RWPE2 (cell line): ENCODE measurements at places on chromosomes 1 and 21.

- H3K4me3 ChIP-seq: no peak overlapping the region
- H3K4me1 ChIP-seq: peaks cover 13% of the 10 kb centered on the region
- no peaks in the 10 kb centered on the region for H3K27me3 ChIP-seq
- H3K27ac ChIP-seq: peak overlapping the region; percentile 39
Observed at GRCh38 chr1:198641966-198642668, 3.3 kb downstream of the PTPRC start.

DNA sequence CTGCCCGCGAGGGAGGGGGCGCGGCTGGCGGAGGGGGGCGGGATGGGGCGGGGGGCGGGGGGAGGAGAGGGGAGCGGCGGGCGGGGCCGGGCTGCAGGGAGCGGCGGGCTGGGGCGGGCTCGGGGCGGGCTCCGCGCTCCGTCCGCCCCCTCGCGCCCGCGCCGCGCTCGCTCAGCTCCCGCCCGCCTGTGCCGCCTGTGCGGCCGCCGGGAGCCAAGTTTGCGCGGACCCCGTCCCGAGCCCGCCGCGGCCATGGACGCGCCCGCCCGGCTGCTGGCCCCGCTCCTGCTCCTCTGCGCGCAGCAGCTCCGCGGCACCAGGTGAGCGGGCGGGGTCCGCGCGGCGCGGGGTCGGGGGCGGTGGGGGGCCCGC lies at the start of gene GABRD:
TSS of gene GABRD (plus strand) at position 174 of the 372 bp plus-strand sequence. CDS start at position 253, 79 bp downstream.
- H3K27me3 ChIP-seq: peaks cover 46% of the 10 kb centered on the region
- DNase-seq: no peak
- H3K4me3 ChIP-seq: peak within 1 kb of the TSS; percentile 22
- no peak within 1 kb of the TSS for H3K27ac ChIP-seq

- no peaks in the 10 kb centered on the region for H3K4me1 ChIP-seq
- H3K36me3 ChIP-seq: no peaks in the 10 kb centered on the region
- H3K27me3 ChIP-seq: no peaks in the 10 kb centered on the region
- no peak overlapping the region for H3K27ac ChIP-seq
- no peak for DNase-seq
Observed at GRCh38 chr1:59967780-59968179, 41.2 kb upstream of the CYP2J2 start.

DNA sequence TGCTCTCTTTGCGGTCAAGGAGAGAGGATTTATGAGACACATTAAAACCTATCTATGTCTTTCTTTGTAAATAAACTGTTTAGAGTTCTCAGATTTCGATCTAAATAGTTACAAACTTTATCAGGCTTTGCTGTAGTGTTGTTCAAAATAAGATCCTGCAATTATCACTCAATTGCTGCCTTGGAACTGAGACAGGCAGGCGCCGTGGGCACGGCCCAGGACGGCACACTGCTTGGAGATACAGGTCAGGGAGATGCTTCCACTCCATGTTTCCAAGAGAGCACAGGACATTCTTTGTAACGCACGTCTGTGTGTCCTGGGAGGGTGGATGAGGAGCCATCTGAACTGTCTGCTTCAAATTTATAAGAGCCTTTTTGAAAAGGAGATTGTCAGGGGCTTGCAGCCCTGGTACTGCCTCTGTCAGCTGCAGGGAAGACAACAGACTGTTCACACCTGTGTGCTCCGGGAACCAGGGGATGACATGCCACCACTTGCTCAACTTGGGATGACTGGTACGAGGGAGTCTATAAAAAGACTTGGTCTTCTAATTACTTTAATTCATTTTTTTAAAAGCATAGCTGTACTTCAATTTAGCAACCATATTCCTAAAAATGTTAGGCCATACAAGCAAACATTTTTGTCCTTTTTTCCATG lies 472.9 kb upstream of the RUNX1 start:
- no peak for DNase-seq
- H3K27me3 ChIP-seq: no peaks in the 10 kb centered on the region
- H3K4me3 ChIP-seq: no peak overlapping the region
- no peaks in the 10 kb centered on the region for H3K36me3 ChIP-seq
- peaks cover 19% of the 10 kb centered on the region for H3K4me1 ChIP-seq

DNA sequence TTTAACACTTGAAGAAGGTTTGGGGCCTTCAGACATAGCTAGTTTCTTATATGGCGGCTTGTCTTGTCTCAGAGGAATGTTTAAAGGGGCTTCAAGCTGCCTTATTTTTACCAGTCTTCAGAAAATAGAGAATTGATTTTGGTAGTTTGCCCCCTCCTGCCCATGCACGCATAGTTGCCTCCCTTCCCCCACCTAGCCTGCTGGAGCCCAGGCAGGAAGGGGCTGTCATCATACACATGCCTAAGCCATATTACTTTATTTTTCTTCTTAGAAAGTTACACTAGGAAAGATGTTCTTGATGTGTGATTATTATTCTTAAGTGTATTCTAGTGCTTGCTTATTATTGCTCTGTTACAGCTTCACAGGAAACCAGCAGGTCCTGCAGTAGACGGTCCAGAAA lies 18.3 kb downstream of the PBX1 start:
- H3K36me3 ChIP-seq: no peaks in the 10 kb centered on the region
- H3K4me1 ChIP-seq: no peaks in the 10 kb centered on the region
- no peak overlapping the region for H3K4me3 ChIP-seq
- H3K27me3 ChIP-seq: no peaks in the 10 kb centered on the region

- DNase-seq: no peak
- no peaks in the 10 kb centered on the region for H3K36me3 ChIP-seq
- no peak overlapping the region for H3K4me3 ChIP-seq
- no peaks in the 10 kb centered on the region for H3K27me3 ChIP-seq
- no peaks in the 10 kb centered on the region for H3K4me1 ChIP-seq
Observed at GRCh38 chr1:213136190-213136917, 85.3 kb downstream of the RPS6KC1 start.

DNA sequence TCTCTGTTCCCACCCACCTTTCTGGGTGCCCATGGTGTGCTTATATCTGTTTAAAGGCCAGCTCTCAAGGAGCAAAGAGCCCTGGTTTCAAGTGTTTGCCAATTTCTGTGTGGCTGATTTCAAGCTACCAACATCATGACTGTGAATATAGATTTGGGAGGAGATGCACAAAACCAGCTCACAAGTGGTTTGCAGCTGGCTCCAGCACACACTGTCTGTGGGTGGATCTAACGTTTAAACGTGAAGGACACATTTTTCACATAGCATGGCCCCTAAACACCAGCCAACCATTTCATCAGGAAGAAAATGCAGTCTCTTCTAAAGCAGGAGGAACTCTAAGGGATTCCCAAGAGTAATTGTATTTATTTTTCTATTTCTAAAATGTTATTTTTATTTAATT lies 65.2 kb downstream of the FCRL5 start:
- H3K36me3 ChIP-seq: no peaks in the 10 kb centered on the region

DNA sequence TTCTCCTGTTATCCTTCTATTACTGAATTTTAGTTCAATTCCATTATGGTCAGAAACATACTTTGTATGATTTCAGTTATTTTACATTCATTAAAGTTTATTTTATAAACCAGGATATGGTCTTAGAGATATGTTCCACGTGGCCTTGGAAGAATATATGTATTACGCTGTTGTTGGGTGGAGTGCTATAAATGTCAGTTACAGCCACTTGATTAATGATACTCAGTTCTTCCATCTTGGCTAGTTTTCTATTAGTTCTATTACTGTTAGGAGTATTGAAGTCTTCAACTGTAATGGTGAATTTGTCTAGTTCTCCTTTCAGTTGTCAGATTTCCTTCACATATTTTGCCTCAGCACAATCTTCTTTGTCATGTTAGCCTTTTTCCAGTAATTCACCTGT lies 26.7 kb downstream of the CCSAP start:
- no peaks in the 10 kb centered on the region for H3K4me1 ChIP-seq
- H3K27ac ChIP-seq: no peak overlapping the region
- no peaks in the 10 kb centered on the region for H3K27me3 ChIP-seq
- DNase-seq: no peak

- no peaks in the 10 kb centered on the region for H3K4me1 ChIP-seq
- DNase-seq: no peak
- H3K27me3 ChIP-seq: no peaks in the 10 kb centered on the region
- no peaks in the 10 kb centered on the region for H3K36me3 ChIP-seq
Observed at GRCh38 chr1:95321531-95321930, 87.5 kb downstream of the RWDD3 start.

DNA sequence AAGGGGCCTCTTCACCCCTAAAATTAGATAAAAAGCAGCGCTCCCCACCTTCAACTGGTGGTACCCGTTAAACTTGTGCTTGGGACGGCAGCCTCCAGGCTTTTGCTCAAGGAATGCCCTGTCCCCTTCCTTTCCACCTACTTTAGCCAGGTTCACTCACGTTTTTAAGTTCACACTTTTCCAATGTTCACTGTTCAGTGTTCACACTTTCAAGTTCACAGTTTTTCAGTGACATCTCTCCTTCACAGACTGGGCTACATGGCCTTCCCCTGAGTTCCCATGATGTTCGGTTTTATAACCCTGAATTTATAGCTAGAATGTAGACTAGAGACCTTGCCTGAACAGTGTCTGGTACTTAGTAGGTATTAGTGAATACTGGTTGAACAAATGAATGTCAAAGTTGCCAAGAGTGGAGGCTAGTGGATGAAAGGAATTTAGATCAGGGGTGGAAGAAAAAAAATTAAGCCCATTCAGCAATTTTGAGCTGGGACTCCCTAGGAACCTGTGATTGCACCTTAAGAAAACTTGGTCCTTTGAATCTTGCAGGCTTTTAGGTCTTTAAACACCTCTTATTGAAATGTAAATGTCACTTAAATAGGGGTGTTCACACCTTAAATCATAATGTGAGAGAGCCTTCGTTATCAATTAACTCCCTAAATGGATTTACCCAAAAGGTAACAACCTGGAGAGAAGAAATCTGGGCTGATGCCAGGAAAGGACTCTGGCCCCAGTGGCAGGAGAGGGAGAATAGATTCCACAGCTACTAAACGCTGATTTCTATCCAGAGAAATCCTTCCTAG lies 12.3 kb downstream of the BTG2 start:
- no peaks in the 10 kb centered on the region for H3K36me3 ChIP-seq
- no peak for DNase-seq
- H3K27me3 ChIP-seq: no peaks in the 10 kb centered on the region

- H3K4me1 ChIP-seq: no peaks in the 10 kb centered on the region
- H3K36me3 ChIP-seq: no peaks in the 10 kb centered on the region
- no peak overlapping the region for H3K4me3 ChIP-seq
- no peak for DNase-seq
Observed at GRCh38 chr1:228032041-228032440, 25.2 kb downstream of the WNT3A start.

GRCh38 chr1:193113258-193113991 lies 8.2 kb upstream of the GLRX2 start:
- no peak overlapping the region for H3K27ac ChIP-seq
- DNase-seq: no peak
- no peaks in the 10 kb centered on the region for H3K27me3 ChIP-seq
- H3K36me3 ChIP-seq: no peaks in the 10 kb centered on the region
- no peak overlapping the region for H3K4me3 ChIP-seq

- H3K27me3 ChIP-seq: no peaks in the 10 kb centered on the region
- no peak for DNase-seq
- H3K27ac ChIP-seq: no peak overlapping the region
- H3K4me1 ChIP-seq: no peaks in the 10 kb centered on the region
Observed at GRCh38 chr1:237074371-237075117, 32.6 kb downstream of the RYR2 start.

GRCh38 chr1:67571901-67572593 lies 113.0 kb upstream of the GADD45A start:
- H3K27me3 ChIP-seq: no peaks in the 10 kb centered on the region
- no peak overlapping the region for H3K4me3 ChIP-seq
- H3K36me3 ChIP-seq: no peaks in the 10 kb centered on the region
- H3K27ac ChIP-seq: peak overlapping the region; percentile 99
- H3K4me1 ChIP-seq: peaks cover 54% of the 10 kb centered on the region
